HT-29 (cell line): ENCODE measurements at places on chromosomes 7 and 10. TPM values are rescaled to one million over a fixed set of nuclear protein-coding genes. Genes with fewer than 3 reads are reported as not detected.
A peak's percentile ranks its signal among the peaks of the same experiment; 100 is the strongest.

Gene SPDYE8
- total RNA-seq: not detected in 2 replicates

Gene CACUL1
- 34.2 and 36.5 TPM in 2 replicates for total RNA-seq

Gene CPXM2
- total RNA-seq: not detected in 2 replicates

DNA sequence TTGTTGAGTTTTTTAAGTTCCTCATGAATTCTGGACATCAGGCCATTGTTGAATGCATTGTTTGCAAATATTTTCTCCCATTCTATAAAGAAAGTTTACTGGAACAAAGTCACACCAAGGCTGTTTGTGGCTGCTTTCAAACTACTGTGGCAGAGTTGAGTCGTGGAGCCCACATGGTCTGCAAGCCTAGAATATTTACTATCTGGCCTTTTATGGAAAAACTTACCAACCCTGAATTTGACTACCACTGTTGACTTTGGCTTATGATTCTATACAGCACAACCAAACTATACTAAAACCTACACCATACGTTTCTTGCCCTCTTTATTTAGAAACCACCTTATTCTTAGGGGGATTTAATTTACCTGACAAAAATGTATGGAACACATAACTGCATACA, 239.1 kb downstream of the KCNMA1 start:
- DNase-seq: no peak

GRCh38 chr10:31929261-31930022, 811 bp upstream of the ARHGAP12 start:
- peak; percentile 81 for DNase-seq

GRCh38 chr7:99034932-99035722, 108.8 kb downstream of the SMURF1 start:
- DNase-seq: no peak

- DNase-seq: no peak
Observed at GRCh38 chr7:136925556-136925955, 57.1 kb downstream of the CHRM2 start.

DNA sequence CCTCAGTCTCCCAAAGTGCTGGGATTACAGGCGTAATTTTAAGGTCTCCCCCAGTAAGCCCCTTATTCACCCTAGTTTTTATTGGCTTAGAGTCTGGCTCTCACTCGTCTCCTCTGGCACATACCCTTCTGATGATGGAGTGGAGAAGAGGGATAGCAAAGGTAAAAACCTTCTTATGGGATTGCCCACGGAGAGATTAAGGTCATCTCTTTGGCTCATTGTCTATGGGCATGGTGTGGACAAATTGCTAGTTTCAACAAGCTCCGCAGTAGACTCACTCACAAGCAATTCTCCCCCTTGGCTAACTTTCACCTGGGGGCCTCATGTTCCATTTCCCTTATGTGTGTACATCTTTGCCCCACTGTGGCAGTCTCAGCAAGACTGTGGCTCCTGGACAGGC, 22.4 kb upstream of the TSGA13 start:
- DNase-seq: no peak

DNA sequence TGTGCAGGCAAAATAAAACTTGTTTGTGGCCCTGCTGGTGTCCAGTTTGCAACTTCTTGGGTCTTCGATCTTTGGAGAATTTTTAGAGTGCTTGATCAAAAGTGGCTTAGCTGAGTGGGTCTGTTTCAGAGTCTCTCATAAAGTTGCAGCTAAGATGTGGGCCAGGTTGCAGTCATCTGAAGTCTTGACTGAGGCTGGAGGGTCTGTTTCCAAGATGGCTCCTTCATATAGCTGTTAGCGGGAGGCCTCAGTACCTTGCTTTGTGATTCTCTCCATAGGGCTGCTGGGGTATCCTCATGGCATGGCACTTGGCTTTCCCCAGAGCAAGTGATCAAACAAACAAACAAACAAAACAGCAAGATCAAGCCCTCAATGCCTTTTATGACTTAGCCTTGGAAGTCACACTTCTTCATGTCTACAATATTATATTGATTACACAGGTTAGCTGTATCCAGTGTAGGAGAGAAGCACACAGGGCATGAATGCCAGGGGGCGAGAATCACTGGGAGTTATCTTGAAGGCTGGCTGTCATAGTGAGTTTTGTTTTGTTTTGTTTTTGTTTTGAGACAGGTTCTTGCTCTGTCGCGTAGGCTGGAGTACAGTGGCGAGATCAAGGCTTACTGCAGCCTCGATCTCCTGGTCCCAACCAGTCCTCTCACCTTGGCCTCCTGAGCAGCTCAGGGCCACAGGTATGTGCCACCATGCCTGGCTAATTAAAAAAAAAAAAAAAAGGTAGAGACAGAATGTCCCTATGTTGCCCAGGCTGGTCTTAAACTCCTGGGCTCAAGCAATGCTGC, 10.2 kb downstream of the CYP26A1 start:
- DNase-seq: no peak

- DNase-seq: no peak
Observed at GRCh38 chr7:142314281-142314680, 56.4 kb upstream of the PRSS58 start.

DNA sequence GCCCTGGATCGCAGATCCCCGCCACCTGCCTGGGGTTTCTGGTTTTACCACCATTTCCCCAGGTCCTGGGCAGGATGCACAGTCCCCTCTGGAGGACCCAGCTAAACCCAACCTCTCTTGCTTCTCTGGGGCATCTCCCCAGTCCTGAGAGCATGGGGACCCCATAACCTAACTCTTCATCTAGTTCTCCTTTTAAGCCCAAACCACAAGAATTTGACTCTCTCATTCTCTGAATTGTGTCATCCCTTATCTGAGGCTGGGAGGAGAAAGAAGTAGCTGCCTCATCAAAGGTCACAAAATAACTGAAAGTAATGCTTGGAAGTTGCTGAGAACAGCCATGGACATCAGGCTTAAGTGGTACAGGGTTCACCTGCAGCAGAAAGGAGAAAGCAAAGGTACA, 159.9 kb downstream of the FGFR2 start:
- no peak for DNase-seq

DNA sequence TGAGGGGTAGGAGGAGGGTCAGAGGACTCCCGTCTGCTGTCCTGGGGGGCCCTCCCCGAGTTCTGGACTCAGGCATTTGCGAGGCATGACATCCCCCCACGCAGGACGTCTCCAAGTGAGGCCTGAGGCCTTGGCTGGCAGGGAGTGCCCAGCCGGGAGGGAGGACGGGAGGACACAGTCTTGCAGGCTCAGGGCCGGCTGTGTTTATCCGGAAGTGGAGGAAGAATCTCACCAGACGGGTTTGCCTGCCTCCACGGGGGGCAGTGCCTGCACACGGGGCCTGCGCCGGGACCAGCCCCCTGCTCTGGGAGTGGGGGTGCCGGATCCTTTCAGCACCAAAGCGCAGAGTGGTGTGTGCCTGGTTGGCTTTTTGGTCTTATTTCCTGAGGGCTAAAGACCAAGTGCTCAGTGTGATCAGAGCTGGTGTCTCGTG, 10.9 kb downstream of the PWWP2B start:
- DNase-seq: peak; percentile 94
